CD4-positive, alpha-beta T cell treated with Interleukin-4 for 4 hours (primary cell): ENCODE measurements at places on chromosomes 3 and 15.

DNA sequence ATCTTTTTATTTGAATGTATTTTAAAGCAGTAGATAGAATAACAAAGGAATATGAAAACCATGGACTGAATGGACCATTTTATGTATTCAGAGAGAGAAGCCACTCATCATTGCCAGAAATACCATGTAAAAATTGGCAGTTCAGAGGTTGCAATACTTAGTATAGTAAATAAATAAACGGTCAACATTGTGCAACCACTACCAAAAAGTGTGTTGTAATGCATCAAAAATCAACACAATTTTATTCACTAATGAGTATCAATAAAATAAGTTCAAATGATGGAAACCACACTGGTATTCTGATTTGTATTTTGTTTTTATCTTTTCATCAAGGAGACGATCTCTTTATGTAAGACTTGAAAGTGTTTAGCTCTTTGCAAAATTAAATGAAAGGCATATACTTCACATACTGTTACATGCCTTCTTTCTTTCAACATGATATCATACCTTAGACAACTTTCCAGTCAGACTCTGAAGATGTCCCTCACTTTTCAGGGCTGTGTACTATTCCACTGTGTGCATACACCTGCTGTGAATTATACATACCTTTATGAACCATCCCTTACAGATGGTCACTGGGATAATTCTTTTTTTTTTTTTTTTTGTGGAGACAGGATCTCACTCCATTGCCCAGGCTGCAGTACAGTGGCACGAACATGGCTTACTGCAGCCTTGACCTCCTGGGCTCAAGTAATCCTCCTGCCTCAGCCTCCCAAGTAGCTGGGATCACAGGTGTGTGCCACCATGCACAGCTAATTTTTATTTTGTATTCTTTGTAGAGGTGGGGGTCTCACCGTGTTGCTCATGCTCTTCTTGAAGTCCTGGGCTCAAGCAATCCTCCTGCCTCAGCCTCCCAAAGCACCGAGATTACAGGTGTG, 40.3 kb downstream of the CCK start:
- DNase-seq: no peak

DNA sequence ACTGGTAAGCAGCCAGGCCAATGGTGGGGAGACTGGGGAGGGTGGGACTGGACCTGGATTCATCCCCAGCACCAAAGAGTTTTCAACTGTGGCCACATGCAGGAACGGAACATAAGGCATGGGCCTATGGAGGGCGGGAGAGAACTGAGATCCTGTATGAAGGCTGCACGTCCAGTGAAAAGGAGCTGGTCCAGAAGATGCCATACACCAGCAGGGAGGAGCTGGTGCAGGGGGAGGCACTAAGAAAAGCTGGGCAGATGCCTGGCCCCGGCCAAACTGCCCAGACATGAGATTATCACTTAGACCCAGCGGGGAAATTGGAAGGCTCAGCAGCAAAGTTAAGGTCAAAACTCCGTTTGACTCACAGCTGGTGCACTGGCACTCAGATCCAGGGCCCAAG, 58.1 kb upstream of the MCF2L2 start:
- DNase-seq: no peak

DNA sequence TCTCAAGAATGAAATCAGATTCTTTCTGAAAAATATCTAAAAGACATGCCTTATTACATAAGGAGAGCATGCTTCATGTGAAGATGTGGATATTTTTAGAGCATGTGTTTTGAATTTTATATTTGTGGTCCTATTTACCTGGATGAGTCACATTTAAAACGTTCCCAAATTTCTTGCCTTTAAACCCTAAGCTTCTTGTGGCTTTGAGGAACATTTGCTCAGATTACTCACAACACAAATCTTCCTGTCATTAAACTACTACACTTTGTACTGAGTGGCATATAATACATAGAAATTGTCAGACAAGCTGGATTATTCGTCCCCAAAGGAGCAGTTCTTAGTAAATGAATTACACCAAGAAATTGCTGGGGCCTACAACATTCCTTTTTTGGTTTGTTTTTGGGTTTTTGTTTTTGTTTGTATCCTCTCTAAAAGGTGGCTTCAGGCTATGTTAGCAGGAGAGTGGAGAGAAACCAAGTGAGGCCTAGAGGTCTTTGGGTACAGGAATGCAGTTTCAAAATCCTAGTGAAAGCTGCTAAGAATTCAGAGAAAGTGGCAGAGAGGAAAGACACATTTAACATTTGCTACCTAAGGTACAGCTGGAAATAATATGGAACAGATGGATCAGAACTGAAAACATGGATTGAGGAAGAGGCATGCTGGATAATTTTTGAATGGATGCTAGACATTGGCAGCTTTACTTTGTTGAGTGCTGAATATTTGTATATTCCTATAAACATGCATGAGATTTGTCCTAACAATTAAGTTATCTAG, 128.1 kb downstream of the RPL22L1 start:
- DNase-seq: no peak

DNA sequence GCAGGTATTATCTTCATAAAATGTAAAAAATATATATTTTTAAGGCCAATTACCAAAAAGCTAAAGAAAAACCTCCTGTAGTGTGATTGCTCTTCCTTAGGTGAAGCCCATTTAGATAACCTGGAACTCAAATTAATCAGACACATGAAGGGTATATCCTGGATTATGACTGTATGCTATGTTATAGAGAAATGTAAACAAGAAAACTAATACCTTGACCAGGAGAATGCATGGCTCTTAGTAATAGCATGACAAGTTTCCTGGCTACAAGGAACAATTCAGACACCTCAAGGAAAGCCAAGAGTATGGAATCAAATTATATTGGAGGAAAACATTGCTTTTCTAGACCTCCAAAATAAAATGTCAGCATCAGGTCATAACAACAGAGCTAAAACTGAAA, 14.0 kb upstream of the CFAP161 start:
- no peak for DNase-seq

- no peak for DNase-seq
These were observed 350.5 kb upstream of the ICE2 start for GRCh38 chr15:60829416-60829815.

DNA sequence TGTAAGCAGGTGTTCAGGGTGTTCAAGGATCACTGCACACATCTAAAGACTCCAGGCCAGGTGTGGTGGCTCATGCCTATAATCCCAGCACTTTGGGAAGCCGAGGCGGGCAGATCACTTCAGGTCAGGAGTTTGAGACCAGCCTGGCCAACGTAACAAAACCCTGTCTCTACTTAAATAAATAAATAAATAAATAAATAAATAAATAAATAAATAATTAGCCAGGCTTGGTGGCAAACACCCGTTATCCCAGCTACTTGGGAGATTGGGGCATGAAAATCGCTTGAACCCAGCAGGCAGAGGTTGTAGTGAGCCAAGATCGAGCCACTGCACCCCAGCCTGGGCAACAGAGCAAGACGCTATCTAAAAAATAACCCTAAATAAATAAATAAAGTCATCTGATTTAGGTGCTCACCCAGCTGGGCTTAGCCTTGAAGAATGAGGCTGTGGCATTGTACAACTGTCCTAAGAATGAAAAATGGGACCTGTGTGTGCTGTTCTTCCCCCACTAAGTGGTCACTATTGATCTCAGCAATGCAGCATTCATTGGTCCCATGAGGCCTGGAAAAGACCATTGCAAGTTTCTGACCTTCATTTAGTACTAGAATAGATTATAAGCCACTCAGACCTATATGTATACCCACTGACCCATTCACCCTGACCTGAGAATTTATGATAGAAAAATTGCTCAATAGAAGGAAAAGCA, 82.8 kb upstream of the ABHD17C start:
- no peak for DNase-seq

- DNase-seq: peak; percentile 54
These were observed 61.8 kb downstream of the SLC12A8 start for GRCh38 chr3:125150525-125151441.

DNA sequence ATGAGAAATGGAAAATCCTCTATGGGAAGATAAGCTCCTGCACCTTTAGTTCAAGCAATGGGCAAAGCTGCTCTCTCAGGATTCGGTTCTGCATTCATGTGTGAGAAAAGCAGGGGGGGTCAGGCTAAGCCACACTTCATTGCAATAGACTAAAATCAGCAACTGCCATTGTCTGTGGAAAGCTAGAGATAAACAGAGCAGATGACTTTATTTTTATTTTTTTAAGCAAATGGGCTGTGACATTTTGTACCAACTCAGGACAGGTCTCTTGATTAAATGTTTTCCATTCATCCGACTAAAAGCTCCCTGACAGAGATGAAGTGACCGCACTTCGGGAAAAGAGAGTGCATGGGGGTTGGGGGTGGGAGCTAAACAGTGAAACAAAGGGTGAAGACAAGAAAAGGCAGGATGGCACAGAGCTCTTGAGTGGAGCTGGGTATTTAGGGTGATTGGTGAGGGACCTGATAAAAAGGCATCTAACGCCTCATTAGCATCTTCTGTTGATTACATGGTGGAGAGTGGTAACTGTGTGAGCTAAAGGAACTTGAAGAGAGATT, 987.4 kb downstream of the TUSC7 start:
- no peak for DNase-seq

GRCh38 chr3:122318620-122319019, 6.4 kb upstream of the CSTA start:
- no peak for DNase-seq

GRCh38 chr3:71998995-71999673, 214.2 kb upstream of the PROK2 start:
- DNase-seq: no peak

DNA sequence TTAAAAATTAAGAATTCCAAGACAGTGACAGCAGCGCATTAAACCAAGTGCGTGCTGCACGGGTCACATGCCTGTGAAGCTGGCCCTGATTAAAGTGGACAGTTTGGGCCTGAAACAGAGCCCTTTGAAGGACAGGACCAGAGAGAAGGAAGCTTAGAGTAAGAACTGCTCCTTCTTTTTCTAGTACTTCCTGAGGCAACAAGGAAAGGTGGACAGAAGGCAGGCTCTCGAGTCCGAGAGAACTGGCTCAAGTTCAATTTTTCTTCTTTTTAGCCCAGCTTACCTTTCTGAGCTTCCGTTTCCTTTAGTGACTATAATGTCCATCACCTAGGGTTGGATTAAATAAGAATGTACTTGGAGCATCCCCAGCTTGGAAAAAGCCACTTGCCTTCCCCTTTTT, 26.9 kb downstream of the ANP32A start:
- no peak for DNase-seq

- peak; percentile 65 for DNase-seq
These were observed 96.1 kb upstream of the CHD2 start for GRCh38 chr15:92803852-92804609.

- DNase-seq: no peak
These were observed 220.5 kb downstream of the NECTIN3 start for GRCh38 chr3:111292117-111292516.

DNA sequence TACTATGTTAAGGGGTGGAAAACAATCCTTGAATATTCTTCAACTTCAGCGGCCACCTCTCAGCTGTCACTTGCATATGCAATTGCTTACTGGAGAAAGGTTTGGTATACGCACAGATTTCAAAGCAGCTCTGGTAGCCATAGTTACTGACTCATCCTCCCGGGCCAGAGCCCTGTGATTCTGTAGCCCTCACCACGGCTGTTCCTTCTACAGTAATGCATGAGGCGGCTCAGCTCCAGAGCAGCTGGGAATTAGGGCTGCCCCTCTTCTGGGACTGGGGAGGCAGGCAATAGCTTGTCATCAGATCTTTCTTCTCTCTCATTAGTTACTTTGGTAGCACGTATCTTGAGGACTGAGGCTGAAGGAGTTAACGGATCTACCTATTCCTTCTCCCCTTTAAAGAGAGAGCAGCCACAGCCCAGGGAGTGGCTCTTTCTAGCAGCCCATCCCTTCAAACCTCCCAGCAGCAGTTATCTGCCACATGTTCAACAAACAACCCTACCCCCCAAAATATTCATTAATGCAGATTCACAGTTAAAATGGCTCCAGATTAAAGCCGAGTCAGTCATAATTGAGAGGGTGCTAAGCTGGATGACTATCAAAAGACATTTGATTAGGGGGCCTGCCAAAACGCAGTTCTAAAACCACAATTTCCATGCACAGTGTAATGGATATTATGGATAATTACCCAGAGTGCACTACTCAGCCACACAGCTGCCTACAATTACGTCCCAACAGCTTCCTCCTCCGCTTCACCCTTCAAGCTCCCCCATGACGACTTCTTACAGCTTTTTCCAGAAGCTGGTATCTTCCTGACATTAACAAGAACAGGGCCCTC, 54.7 kb downstream of the ETV5 start:
- DNase-seq: no peak

GRCh38 chr15:58574631-58575030, 142.8 kb downstream of the LIPC start:
- no peak for DNase-seq

- DNase-seq: no peak
These were observed 244.9 kb downstream of the FAM43A start for GRCh38 chr3:194930377-194931204.

GRCh38 chr3:189862385-189862998, 231.3 kb downstream of the TP63 start:
- DNase-seq: no peak

DNA sequence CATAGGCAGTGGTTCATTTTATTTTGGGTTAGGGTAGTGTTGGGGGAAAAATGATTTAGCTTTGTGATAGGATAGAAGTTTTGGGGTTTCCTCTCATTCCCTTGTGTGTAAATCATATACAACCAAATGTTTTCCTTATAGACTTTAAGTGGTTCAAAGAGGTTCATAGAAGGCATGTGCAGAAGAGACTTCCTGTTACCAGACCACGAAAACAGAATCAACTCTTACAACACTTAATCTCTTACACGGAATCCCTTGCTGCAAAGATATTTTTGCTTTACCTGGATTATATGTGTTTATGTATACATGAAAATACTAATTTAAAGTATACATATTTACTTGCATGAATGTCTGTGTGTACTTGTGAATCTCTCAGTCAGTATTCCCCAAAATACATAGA, 2.9 kb downstream of the TMOD2 start:
- DNase-seq: no peak

GRCh38 chr3:188489639-188490405, 335.9 kb downstream of the LPP start:
- DNase-seq: no peak

DNA sequence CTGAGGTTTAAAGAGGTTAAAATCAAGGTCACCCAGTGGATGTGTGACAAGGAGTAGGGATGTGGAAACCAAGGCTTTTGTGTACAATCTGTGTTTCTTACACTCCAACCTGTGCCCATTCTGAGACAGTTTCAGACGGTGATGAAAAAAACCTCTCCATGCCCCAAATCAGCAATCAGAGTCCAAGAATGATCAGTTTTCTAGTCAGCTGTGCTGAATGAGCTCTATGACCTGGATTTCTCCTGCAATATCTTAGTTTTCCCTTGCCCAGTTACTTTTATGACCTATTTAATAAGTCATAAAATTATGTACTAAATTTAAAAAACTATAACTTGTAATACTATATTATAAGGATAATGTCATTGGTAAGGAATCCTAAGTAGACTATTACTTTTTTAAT, 37.5 kb upstream of the CBLB start:
- DNase-seq: no peak
